ENCODE measurements at places on chromosomes 1 and 21.
A peak's percentile ranks its signal among the peaks of the same experiment; 100 is the strongest.

- no peak for DNase-seq
These were observed 300.8 kb downstream of the RRAGC start for GRCh38 chr1:38558500-38559445.

DNA sequence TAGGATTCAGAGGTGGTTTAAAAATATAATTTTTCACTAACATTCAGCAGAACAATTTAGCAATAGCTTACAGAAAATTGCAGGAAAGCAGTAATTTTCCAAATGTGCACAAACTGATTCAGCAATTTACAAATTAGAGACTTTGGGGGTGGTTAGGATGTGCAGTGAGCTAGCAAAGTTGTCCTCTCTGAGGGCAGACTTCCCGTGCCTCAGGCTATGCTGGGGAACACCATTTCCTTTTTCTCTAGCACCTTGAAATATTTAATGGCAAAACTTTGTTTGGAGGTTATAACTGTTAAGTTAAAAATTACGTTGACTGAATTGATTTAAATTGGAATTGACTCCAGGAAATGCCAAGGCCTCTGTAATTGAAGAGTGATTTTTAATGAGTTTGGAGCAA, 258.9 kb downstream of the PTBP2 start:
- DNase-seq: no peak

- DNase-seq: no peak
These were observed 27.9 kb downstream of the SLC45A1 start for GRCh38 chr1:8345621-8346415.

GRCh38 chr1:219837274-219837993, 90.9 kb downstream of the SLC30A10 start:
- peak; percentile 48 for DNase-seq

DNA sequence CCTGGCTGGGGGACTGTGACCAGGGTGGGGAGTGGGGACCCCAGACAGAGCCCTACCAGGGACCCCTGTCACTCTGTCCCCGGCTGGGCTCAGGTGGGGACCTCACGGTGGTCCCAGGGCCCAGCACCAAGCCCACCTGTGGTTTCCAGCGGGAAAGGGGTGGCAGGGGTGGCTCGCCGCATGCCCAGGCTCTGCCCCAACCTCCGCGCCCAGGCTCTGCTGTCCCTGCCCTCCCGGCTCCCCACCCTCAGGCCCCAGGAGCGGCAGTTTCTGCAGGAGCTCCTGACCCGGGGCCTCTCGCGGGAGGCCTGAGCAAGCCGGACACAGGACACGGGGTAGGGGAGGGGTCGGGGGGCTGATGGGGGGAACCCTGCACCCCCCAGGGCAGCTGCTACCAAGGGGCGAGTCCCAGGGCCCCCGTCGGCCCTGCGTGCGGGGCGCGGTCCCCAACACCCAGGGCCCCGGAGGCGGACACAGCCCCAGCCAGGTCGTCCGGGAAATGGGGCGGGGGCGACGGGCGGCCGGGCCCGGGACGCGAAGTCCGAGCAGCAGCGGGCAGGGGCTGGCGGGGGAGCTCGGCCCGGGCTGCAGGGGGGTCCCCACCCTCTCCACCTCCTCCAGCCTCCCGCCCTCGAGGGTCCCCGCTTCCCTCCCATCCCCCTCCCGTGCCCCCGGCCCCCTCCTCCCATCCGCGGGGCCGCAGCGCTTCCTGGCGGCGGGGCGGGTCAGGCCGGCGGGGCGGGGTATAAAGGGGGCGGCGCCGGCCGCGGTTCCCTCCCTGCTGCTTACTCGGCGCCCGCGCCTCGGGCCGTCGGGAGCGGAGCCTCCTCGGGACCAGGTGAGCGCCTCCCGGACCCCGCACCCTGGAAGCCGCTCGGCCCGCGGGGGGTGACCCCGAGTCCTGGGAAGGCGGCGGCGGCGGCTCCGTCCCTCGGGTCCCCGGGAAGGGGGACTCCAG, at the start of gene COL6A2:
TSS of gene COL6A2 (plus strand) at position 777 of the 958 bp plus-strand sequence.
- peak; percentile 48 for DNase-seq

Data from HAP-1 (cell line).